Activated CD4-positive, CD25-positive, alpha-beta regulatory T cell treated with anti-CD3 and anti-CD28 coated beads, Interleukin-2, amount 50 U/mL, for 24 hours (primary cell): ENCODE measurements at places on chromosomes 6 and 20.
A peak's percentile ranks its signal among the peaks of the same experiment; 100 is the strongest.

DNA sequence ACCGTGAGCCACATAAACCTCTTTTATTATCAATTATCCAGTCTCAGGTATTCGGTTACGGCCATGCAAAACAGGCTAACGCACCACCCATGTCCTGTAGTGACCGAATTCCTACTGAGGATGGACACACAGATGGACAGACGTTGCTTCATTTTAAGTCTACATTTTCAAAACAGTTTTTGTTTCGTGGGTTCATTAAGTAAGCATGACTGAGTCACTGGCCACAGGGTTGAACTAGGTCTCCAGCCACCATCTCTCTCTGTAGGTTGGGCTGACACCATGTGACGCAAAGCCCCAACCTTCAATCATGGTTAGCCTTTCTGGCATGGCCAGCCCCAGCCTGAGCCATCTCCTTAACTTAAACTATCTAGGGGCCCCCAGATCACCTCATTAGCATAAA is 110.0 kb upstream of the SLC22A23 start:
- no peak for ATAC-seq

GRCh38 chr6:111676383-111676782 is 70.7 kb upstream of the TRAF3IP2 start:
- ATAC-seq = no peak

GRCh38 chr20:57938158-57939108 is 228.6 kb upstream of the PMEPA1 start:
- ATAC-seq = no peak

- ATAC-seq = peak; percentile 55
These were observed 66.7 kb upstream of the TIAM2 start for GRCh38 chr6:154928325-154928922.

DNA sequence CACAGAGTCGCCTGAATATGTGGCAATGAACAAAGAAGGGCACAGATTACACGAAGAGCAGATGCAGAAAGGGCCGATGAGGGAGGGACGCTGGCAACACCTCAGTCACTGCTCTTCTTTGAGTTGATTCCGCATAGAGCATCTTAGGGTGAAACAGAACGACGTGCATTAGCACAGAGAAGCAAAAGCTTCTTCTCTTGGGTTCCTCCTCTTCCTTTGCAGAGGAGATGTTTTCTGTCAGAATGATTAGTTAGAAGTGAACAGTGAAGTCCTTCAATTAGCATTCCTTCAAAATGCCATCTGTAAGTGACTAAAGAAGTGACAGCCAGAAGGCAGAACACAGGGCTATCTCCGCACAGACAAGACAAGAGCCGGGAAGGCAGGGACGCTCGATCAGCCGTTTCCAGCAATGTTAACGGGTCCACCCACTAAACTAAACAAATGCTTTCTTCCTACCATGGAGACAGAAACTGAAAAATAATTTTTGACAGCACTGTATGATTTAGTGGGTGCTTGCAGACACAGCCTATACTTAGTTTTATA is 219.8 kb upstream of the AGPAT4 start:
- no peak for ATAC-seq

DNA sequence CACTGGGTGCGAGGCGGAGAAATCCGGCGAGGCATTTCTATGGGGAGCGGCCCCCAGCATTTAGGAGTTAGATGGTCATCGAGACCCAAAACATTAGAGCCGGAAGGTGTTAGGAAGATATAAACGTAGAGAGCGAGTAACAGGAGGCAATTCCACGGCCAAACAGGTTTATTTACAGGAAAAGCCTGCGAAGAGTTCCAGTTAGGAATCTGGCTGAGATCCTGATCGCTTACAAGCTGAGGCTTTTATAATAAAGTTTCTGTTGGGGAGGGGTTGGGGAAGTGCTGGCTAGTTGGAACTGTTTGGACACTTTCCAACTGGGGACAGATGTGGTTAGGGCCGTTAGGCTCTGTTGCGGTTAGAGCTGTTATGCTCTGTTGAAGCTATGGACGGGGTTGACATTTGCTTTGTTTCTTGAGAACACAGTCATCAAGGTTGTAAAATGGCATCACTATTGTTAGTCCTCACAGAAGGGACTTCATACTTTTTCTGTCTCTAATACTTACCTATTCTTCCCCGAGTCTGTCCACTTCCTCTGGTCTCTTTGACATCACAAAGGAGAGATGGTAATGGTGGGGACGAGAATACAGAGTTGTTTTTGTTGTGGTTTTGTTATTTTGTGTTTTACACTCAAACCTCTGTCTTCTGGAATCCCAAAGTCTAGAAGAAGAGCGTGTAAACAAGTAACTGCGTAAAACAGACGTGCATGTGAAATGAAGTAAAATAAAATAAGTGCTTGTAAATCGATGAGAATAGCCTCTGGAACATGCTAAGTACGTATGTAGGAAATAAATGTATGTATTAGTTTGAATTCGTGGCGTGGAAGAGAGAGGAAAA is 554 bp upstream of the ZSCAN31 start:
- ATAC-seq = peak; percentile 33

- ATAC-seq = no peak
These were observed 67.4 kb downstream of the KHDC1L start for GRCh38 chr6:73157870-73158269.

- no peak for ATAC-seq
These were observed 7.0 kb upstream of the PTPRA start for GRCh38 chr20:2866236-2866635.

- ATAC-seq = no peak
These were observed 9.7 kb downstream of the RTEL1 start for GRCh38 chr20:63667858-63668257.

GRCh38 chr6:158556113-158556512 is 3.8 kb upstream of the TMEM181 start:
- ATAC-seq = no peak

GRCh38 chr20:12966468-12967085 is 42.2 kb upstream of the SPTLC3 start:
- no peak for ATAC-seq

DNA sequence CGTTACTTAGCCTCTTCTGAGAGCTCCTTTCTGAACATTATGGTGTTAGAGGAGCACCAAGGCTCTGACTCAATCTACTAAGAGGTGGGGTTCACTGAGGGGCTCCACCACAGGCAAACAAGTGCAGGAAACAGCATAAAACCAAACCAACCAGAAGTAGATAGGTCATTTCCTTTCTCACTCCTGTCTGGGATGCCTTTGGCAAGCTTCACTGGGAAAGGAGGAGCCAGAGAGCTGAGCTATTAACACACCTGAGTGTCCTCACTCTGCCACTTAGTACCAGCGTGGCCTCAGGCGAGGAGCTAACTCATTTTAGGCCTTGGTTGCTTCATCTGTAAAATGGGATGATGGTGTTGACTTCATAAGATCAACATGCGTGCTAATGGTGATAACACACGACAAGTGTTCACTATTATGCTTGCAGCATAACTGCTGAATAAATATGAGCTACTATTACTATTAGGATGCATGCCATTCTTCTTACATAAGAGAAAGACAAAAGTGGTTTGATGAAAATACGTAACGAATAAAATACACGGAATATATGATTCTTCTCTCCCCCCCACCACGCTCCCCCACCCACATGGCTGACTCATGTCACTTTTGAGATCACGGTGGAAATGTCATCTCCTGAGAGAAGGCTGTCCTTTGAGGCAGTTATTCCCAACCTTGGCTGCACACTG is 185.4 kb downstream of the BCAS1 start:
- peak; percentile 69 for ATAC-seq

DNA sequence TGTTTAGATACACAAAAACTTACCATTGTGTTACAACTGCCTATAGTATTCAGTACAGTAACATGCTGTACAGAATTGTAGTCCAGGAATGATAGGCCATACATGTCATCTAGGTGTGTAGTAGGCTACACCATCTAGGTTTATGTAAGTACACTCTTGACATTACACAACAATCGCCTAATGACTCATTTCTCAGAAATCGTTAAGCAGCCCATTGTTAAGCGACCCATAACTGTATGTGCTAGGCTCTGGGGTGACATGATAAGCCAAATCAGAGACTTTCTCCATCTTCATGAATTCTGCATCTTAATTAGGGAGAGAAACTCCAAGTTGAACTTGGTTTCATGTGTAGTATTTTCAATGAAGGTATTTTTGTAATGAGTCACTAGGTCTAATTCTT is 17.2 kb downstream of the STK35 start:
- peak; percentile 99 for ATAC-seq

DNA sequence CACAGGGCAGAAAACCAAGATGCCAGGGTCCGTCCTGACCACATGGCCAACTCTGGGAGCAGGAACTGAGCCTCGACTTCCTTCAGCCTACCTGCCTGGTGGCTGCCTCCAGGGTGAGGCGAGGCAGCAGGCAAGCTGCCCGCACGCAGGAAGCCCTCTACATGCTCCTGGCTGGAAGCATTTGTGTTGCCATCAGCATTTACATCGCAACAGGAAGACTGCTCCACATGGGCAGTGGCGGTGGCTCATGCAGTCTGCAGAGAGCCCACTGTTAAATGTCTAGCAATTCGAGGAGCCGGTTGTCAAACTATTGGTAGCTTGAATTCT is 233.8 kb downstream of the SYNDIG1 start:
- no peak for ATAC-seq

DNA sequence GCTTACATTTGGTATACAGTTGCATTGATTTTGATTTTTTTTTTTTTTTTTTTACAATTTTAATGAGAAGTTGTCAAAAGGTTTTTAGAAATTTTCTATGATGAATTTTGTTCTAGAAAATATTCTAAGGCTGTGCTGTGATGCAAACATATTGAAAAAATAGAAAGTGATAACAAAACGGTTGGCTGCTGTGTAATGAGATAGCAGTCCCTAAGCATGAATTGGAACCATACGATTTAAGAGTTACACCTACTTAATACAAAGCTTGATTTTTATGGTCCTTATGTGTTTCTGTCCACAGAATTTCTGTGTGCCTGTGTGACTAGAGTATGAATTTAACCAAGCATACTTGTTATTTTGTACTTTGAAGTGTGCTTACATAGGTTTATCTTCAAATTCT is 12.1 kb downstream of the HIVEP1 start:
- ATAC-seq = no peak

DNA sequence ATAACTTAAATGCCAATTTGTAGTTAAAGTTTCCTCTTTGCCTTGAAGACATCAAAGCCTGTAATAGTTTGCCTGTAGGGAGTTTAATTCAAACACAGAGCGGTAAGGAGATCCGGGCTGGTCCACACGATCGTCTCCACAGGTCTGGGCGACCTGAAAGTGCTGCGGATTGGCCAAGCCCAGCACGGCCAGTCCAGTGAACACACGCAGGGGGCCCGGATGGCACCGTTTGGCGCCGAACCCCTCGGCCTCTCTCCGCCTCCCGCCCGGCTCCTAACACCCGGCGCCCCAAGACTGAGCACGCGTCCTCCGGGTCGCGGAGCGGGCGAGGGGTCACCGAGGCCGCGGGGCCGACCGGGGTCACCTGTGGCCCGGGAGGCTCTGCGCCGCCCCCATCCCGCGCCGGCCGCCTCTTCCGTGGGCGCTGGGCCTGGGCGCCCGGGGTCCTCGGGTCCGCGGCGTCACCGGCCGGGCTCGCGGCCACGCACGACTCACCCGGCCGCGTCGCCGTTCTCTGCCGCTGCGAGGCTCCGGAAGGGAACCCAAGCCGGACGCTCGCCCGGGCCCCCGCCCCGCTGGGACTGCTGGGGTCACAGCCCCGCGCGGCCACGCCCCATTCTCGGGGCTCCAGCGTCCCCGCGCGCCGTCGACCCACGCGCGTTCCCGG is 481 bp downstream of the SERPINB6 start:
- ATAC-seq = peak; percentile 63

- ATAC-seq = no peak
These were observed 44.5 kb downstream of the RAB44 start for GRCh38 chr6:36742146-36742545.

DNA sequence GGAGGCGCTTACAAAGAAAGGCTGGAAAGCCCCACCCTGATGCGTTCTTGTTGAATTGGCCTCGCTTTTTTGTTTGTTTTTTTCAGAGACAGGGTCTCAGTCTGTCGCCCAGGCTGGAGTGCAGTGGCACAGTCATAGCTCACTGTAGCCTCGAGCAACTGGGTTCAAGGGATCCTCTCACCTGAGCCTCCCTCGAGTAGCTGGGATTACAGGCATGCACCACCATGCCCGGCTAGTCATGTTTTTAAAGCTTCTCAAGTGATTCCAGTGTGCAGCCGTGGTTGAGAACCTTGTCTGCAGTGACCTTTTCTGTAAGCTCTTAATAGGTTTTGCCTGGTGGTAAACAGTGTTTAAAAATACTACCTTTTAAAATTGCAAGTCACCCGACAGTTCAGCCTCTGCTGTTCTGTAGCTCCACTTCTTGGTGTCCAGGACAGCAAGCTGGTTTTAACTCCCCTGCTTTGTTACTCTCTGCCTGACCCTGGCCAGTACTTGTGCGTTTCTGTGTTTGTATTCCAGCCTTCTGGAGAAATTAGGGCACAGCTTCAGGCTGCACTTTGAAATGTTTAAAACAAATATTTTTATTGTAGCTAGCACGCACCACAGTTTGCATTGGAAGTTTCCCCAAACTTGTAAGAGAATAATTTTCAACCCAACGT is 54.4 kb downstream of the KDM1B start:
- no peak for ATAC-seq

DNA sequence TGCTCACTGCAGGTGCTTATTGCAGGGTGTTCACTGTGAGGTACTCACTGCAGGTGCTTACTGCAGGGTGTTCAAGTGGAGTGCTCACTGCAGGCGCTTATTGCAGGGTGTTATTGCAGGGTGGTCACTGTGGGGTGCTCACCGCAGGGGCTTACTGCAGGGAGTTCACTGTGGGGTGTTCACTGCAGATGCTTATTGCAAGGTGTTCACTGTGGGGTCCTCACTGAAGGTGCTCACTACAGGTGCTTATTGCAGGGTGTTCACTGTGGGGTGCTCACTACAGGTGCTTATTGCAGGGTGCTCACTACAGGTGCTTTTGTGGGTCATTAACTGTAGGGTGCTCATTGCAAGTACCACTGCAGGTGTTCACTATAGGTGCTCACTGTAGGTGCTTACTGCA is 20.2 kb downstream of the APMAP start:
- no peak for ATAC-seq

GRCh38 chr6:168589275-168589674 is 148.3 kb downstream of the SMOC2 start:
- no peak for ATAC-seq

DNA sequence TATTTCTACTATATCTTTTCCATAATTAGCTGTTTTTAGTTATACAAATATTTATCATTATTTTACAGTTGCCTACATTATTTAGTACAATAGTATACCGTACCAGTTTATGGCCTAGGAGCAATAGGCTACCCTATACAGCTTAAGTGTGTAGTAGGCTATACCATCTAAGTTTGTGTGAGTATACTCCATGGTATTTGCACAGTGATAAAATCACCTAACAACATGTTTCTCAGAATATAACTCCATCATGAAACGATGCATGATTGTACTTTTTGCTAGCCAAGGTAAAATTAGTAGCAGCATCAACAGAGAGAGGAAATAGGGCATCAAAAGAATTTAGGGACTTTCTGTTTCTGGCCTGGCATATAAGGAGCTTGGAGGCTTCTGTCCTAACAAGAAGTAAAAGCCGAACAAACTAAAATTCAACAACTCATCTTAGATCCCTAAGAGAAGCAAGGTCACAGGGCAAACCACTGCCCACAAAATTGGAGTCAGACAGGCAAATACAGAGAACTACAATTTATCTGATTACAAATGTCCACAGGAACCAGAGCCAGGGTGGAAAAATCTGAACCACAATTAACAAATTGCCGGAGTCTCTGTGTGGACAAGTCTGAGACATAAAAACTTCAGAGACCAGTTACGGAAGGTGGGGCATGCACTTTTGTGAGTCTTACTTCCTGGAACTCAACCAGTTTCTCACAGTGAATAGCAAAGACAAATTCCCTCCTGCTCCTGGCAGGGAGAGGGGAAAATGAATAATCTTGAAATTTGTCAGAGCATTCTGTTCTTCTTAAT is 671.4 kb downstream of the RFPL4B start:
- ATAC-seq = no peak
